ENCODE measurements at places on chromosomes 7 and 10. TPM values are rescaled to one million over a fixed set of nuclear protein-coding genes. Genes with fewer than 3 reads are reported as not detected.

- no peak for DNase-seq
These were observed 55.5 kb upstream of the ABLIM1 start for GRCh38 chr10:114713525-114714090.

The RP9 gene
- total RNA-seq: 6.6 TPM

GRCh38 chr7:80809545-80809944 is 109.3 kb downstream of the SEMA3C start:
- no peak for DNase-seq

- DNase-seq: no peak
These were observed 65.1 kb downstream of the MINDY3 start for GRCh38 chr10:15795036-15795792.

DNA sequence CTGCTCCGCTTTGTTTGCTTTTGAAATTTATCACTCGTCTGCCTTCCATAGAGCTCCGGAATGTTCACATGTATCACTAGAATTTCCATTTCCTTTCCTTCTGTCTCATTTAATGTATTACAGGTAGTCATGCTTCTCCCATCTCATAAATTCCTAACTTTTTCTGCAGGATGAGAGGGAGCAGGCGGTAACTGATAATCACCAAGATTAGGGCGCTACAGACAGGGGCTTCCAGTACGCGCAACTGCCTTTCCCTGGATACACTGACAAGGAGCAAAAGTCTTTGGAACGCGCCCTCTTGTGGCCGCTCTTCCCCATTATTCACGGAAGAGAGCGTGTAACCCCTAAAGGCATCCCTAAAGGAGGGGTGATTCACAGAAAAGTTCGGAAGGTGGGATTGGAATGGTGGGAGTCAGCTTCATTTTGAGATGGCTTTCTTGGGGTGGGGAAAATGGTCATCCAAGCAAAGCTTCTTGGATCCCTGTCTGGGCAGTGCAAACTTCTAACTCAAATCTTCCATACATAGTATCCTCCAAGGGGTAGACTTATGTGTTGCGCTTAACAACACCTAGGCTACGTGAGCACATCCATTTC is 6.5 kb downstream of the INHBA start:
- DNase-seq: no peak

- DNase-seq: no peak
These were observed 23.7 kb downstream of the MDH2 start for GRCh38 chr7:76071316-76072242.

- no peak for DNase-seq
These were observed 157.4 kb upstream of the TBX20 start for GRCh38 chr7:35411331-35411730.

All from occipital lobe (tissue), 3 donors.